ENCODE measurements at places on chromosomes 7 and 10.

GRCh38 chr10:119415536-119416503 is 126.7 kb downstream of the RGS10 start:
- DNase-seq = no peak

DNA sequence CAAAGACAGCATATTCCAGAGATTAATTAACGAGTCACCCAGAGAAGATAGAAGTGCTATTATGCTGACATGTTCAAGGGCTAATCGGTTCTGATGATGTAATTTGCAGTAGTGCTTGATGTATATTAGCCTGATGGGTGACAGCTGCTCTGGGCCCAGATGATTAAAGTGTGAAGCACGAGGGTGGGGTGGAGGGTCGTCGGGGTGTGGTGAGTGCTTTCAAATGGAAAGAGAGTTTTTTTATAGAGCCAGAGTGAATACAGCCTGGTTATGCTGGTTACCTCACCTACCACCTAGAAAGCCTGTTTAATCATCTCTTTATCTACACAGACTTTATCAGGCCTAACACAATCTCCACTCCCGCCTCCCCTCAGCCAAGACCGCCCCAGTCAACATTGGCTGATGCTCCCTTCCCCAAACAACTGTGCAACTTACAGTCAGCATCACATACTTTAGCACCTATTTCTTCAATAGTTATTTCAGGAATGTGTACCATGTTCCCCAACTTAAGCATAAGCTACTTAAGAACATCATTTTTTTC is 11.5 kb upstream of the STN1 start:
- DNase-seq = no peak

GRCh38 chr7:98836811-98837629 is 32.8 kb downstream of the TMEM130 start:
- DNase-seq = no peak

DNA sequence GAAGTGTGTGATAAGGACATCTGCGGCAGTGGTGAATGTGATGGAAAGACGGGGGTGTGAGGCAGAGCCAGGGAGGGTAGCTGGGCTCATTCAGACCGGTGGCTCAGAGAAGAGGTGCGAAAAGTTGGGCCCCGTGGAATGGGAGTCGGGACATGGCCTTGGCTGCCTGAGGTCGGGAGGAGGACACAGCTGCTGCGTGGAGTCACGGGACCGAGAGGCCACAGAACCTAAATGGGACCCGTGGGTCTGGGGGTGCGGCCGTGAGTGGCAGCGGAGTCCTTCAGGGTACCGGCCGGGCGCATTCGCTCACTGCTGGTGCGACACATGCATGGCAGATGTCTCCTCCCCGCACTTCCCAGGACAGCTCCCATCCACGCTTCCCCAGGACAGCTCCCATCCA is 22.9 kb upstream of the LARP4B start:
- no peak for DNase-seq

GRCh38 chr10:19620811-19621210 is 195.4 kb upstream of the PLXDC2 start:
- no peak for DNase-seq

GRCh38 chr10:28939281-28940157 is 262.2 kb downstream of the BAMBI start:
- no peak for DNase-seq
